ENCODE measurements at places on chromosomes 5 and 9. TPM values are rescaled to one million over a fixed set of nuclear protein-coding genes. Genes with fewer than 3 reads are reported as not detected.
A peak's percentile ranks its signal among the peaks of the same experiment; 100 is the strongest.

CDC14B gene
- total RNA-seq, result 5.8 TPM

ECSCR gene
- 345 TPM for total RNA-seq

PCA3 gene
- total RNA-seq, result not detected

ALDH1A1 gene
- 10.5 TPM for total RNA-seq

GRCh38 chr5:181054138-181054537 lies 14.1 kb downstream of the BTNL9 start:
- DNase-seq, result no peak

DNA sequence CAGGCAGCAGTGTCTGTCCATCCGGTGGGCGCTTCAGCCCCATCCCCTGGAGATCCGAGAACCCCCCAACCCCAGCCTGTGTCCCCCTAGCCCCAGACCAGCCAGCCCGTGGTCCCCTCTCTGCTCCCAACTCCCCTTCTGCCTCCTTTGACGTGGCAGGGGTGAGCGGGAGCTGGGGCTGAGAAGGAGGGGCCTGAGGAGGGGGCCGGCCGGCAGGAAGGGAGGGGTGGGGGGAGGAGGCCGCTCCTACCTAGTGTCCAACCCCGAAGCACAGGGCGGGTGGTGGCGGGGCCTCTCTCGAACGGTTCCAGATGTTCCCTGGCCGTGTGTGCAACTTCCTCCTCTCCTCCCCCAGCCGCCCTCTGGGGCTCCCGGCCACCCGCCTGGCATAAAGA lies 31.0 kb downstream of the GOLGA2 start:
- DNase-seq, result no peak

- no peak for DNase-seq
Measured at GRCh38 chr5:122350496-122350895, 38.5 kb downstream of the SNCAIP start.

DNA sequence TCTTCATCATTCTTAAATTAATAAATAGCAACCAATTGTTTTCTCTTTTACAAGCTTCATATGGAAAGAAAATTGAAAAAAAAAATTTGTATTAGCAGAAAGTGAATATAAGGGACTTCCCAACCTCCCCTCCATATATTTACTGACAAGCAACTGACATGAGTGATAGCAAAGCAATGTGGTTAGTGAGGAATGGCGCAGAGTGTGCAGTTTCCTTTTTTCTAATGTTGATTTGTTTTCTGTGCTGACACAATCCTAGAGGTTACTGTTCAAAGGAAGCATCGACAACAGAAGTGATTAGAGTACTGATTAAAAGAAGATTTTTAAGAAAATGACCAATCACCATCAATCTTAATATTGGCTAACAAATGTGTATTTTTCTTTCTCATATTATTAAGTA lies 1.7 kb upstream of the PTGER4 start:
- no peak for DNase-seq

DNA sequence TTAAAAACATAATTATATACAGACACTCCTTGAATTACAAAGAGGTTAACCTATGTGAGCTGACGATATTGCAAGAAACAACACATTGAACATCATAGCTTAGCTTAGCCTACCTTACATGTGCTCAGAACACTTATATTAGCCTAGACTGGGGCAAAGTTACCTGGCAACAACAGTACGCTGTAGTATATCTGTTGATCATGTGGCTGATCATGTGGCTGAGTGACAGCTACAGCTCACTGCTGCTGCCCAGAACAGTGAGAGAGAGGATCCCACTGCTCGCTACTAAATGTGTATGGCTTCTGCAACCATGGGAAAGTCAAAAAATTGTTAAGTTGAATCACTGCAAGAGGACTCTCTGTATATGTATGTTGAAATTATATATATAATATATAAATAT lies 169.9 kb downstream of the CDH9 start:
- no peak for DNase-seq

DNA sequence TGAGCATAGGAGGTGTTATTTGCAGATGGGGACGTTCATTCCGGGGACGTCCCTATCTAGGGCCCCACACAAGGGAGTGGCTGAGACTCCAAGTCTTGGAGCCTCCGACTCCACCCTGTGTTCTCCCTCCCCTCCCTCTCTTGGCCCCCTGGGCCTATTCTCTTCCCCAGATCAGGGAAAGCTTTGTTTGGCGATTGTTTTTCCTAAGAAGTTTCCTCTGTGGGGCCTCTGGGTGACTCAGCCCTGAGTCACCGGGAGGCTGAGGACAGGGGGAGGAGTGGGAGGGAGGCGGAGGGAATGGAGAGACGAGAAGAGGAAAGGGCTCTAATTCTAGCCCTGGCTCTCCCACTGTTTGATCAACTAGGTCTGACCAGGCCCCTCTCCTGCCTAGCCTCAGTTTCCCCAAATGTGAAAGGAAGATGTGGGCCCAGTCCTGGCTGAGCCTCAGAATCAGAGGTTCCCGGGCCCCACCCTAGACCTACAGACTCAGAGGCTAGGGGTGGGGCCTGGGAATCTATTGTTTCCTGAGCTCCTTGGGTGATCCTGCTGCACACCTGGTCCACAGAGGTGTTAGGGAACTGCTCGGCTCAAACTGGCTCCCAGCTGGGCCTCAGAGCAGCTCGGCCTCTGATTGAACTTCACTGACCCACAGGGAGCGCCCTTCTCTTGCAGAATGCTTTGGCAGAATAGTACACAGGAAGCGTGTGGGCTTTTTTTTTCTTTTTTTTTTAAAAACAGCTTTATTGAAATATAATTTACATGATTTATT lies 19.2 kb downstream of the GSN start:
- peak; percentile 93 for DNase-seq

- DNase-seq, result no peak
Measured at GRCh38 chr5:96333391-96333790, 99.7 kb downstream of the PCSK1 start.

- DNase-seq, result no peak
Measured at GRCh38 chr5:42645138-42645537, 111.5 kb upstream of the CCDC152 start.

- DNase-seq, result peak; percentile 87
Measured at GRCh38 chr5:88883059-88883835, at the start of gene MEF2C. TSS of gene MEF2C (minus strand) at chr5:88883184. CDS start at chr5:88823788, 59,396 bp downstream.

GRCh38 chr5:31894141-31894540 lies 255.2 kb downstream of the PDZD2 start:
- no peak for DNase-seq

- no peak for DNase-seq
Measured at GRCh38 chr9:19379697-19380046, 364 bp downstream of the RPS6 start.

GRCh38 chr5:115431116-115431515 lies 113.5 kb downstream of the FEM1C start:
- DNase-seq, result no peak

- no peak for DNase-seq
Measured at GRCh38 chr5:168393773-168394172, 92.5 kb upstream of the RARS1 start.

Data from glomerular endothelial cell (primary cell).